ENCODE measurements at places on chromosomes 12 and 14.

DNA sequence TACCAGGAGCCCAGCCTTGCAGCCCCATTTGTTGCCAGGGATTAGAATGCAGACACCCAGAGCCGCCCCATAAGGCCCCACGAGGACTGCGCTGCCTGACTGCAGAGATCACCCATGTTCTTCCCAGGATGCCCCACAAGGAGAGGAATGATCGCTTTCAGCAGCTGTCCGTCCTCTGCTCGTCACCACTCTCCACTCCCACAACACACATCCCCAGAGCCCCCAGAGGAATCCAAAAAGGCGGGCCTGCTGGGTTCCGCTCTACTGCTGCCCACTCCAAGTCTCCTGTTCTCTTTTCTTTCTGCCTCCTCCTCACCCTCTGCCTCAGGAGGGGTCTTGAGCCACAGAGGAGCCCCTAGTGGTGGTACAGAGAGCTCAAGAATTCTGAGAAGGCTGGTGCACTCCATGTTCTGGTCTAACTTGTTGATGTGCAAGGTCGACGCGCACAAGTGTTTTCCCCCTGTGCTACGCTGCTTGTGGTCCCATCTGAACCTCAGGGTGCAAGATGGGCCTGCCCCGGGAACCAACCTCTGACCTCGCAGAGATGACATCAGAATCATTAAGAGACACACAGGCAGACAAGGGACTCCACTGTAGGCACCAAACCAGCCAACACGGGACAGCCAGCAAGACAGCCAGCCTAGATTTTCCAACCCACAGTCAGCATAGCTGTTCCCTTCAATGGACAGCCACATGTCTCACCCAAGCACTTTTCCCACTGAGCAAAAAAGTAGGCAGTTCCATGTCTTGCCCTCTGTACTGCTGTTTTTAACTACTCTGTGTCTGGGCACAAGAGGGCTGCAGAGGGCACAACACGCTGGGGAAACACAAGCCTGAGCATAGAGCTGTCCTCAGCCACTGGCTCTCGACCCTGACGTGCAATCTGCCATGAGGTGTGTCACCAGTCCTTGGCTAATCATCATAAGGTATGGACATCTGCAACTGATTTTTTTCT, 29.9 kb downstream of the PXN start:
- no peak for DNase-seq

- no peak for DNase-seq
Measured at GRCh38 chr12:107549651-107550480, 135.7 kb upstream of the PWP1 start.

GRCh38 chr14:70906793-70907175, 475 bp upstream of the PCNX1 start:
- no peak for DNase-seq

DNA sequence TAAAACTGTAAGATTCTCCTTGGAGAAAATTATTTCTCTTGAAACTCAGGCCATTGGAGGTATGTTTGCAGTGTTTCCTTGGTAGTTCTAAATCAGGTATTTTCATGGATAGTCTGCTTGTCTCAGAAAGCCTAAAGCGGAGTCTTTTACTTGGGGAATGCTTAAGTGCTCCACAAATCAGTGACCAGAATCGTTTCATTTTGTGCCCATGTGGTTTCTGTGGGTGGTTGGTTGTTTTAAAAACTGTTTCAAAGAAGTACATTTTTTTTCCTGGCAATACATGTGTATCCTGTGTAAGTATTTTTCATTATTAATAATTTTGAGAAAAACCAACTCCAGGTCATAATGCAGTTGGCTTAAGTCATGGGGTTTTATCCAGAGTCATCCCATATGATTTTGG, 33.6 kb downstream of the CCDC91 start:
- no peak for DNase-seq

GRCh38 chr14:61403411-61403810, 82.0 kb downstream of the PRKCH start:
- DNase-seq = no peak

GRCh38 chr12:12520273-12520672, 42.4 kb downstream of the DUSP16 start:
- no peak for DNase-seq

- no peak for DNase-seq
Measured at GRCh38 chr14:73236157-73236556, 1.1 kb upstream of the PAPLN start.

DNA sequence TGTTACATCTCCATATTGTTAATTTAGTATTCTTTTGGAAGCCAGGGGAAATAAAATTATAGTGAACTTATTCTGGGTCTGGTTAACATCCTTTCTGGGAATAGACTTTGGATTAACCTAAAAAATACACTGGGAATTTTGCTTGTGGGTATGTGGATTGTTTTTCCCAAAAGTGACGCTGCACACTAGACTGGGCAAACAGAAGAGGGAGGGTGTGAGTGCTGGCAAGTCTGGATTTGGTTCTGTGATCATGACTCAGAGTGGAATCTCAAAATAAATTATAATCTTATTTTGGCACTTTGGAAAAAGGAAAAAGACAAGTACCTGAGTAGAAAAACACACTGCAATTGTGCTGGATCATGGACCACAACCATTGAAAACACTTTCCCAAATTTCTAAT, 15.2 kb upstream of the LUM start:
- no peak for DNase-seq

DNA sequence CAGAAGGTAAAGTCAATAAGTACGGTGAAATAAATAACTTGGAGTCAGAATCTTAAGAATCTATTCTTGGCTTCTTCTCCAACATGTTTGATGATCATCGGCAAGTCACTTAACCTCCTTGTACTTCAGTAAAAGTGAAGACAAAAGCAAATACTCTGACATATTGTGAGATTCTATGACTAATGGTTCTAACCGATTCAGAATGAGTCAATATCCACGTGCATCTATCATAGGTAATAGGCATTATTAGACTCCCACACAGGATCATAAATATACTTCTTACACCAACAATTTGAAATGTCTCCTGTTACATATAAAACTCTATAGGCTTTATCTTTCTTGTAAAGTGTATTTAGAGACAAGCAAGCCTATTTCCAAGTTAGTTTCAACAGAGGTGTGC, 144.4 kb upstream of the ATXN7L3B start:
- no peak for DNase-seq

DNA sequence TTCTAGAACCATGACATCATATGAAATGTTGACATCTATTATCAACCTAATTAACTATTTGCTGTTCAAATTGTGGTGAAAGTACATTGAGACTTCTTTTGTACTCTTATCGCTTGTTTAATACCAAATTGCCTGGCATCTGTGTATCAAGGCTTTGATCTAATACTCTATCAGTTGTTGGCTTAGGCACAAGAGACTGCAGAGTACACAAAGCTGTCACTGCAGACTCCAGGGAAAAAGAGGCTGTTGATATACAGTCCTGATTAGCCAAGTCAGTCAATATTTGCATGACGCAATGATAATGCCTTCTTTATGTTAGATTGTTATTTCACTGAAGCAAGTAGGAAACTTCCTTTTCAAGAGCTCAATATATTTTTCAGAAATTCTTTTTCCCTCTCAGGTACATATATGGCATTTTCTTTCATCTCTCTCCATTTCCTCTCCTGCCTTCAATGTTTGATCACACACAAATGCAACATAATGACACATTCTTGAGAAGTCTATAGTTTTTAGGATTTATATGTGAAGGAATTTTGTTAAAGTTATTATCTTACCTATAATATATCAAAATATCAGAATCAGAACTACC, 32.3 kb upstream of the PTCSC3 start:
- no peak for DNase-seq

DNA sequence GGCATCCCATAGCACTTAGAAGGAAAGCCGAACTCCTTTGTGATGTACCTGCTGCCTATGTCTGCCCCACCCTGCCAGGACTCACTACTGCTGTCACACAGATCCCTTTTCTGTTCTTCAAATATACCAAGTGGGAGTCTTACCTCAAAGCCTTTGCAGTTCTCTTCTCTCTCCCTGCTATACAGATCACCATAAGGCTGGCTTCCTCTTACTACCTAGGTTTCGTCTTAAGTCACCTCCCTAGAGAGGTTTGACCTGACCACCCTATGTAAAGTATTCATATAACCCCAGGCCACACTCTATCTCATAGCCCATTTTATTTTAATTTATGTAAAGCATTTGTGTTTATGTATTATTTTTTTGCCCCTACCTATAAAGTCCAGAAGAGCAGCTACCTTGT, 117.6 kb downstream of the CRADD start:
- no peak for DNase-seq

DNA sequence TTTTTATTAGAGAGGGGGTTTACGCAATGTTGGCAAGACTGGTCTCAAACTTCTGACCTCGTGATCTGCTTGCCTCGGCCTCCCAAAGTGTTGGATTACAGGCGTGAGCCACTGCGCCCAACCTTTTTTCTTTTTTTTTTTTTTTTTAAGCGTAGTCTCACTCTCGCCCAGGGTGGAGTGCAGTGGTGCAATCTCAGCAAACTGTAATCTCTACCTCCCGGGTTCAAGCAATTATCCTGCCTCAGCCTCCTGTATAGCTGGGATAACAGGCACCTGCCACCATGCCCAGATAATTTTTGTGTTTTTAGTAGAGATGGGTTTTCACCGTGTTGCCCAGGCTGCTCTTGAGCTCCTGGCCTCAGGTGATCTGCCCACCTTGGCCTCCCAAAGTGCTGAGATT, 8.8 kb upstream of the HECTD1 start:
- no peak for DNase-seq

DNA sequence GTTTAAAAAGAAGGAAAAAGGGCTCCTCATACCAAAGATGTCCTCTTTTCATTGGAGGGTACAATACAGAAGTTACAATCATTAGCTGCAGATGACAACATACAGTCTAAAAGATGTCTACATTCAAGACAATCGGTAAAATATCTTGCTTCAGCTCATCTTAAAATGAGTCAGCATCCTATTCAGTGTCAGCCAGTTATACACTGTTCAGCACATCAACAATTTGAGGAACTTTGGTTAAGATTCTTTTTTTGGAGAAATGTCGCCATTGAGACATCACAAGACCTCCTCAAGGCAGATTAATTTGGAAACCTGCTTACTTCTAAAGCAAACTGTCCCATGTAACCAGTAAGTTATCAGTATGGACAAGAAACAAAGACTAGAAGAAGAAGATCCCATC, 100.7 kb upstream of the SLC38A4 start:
- DNase-seq = no peak

DNA sequence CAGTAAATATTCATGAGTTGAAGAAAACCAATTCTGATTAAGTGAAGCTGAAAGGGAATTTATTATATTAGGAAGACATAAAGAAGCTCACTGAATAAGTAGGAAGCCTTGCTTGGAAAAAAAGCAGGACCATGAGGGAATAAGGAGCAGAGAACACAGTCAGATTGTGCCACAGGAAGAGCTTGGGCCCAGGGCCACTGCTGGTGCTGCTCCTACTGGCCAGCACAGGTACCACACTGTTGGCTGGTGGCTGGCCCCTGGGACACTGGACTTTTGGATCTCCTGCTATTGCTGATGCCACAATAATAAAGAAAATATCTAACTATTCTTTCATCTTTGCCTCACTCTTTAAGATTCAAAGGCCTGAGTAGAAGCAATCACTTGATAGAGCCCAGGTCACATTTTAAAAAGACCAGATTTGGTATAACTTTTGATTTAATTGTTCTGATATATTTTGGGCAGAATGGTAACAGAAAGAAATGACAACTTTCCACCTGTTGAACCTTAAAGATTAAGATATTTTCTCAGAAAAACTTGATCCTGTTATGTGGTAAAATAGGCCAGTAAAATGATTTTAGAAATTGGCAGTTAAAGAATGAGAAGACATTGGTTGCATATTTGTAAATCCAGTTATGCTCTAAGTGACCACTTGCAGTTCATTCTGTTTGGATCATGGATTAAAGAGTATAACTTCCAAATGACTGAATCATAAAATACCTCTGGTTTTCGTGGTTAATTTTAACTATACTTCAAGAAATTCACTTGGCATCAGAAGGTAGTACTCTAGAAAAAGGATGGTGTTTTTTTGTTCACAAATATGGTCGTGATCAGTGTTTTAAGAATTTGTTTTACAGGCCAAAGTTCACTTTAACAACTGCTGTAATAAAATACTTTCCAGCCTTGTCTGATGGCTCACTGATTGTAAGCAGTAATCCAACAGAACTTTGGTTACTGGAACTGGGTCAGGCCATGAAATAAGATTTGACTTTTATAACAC, 68.3 kb downstream of the DERA start:
- DNase-seq = no peak

GRCh38 chr12:130124605-130125244, 37.5 kb upstream of the FZD10 start:
- DNase-seq = no peak

GRCh38 chr14:95413289-95414215, 93.8 kb upstream of the CLMN start:
- DNase-seq = no peak

All from cortex of kidney (tissue), 1 donor.